ENCODE measurements at places on chromosomes 5 and 9.

- no peak for DNase-seq
Measured at GRCh38 chr5:10859393-10860195, 98.6 kb upstream of the DAP start.

GRCh38 chr5:60223342-60223741 is 329.8 kb upstream of the PDE4D start:
- no peak for DNase-seq

GRCh38 chr9:16191691-16192402 is 639.0 kb downstream of the CCDC171 start:
- DNase-seq: peak; percentile 76

DNA sequence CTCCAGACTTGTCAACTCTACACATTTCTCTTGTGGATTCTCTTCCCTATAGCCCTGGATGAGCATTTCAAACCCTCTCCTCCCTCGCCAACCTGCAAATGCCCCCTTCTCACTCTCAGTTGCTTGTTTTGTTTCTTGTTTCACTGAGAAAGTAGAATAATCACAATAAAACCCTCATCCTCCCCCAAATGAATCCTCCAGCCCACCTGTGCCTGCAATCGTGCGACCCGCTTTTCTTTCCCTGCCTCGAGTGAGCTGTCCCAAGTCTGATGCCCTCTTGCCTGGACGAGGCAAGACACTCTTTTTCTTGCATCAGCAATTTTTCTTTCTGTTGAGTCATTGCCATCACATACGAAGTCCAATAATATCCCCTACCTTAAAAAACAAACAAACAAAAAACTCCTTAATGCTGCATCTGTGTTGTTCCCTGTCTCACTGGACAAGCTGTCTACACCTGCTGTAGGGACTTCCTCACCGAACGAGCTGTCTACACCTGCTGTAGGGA is 3.7 kb upstream of the CACNA1B start:
- no peak for DNase-seq

GRCh38 chr9:5449521-5450358 is 602 bp upstream of the CD274 start:
- peak; percentile 20 for DNase-seq

GRCh38 chr5:159743234-159743633 is 173.0 kb upstream of the ADRA1B start:
- DNase-seq: no peak

DNA sequence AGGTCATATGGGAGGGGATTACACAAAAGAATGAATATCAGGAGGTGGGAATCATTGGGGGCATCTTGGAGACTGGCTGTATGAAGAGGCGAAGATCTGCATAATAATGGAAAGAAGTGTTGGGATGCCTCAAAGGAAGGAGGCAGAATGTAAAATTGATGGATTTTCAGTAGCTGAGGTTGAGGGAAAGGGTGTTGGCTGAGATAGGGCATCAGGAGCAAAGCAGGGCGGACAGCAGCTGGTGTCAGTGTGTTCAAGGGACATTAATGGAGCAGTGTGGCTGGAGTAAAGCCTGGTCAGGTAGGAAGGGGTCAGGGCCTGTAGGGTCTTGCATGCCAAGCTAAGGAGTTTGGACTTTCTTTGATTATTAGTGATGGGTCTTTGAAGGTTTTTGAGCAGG is 65.2 kb upstream of the TNFAIP8 start:
- DNase-seq: no peak

- no peak for DNase-seq
Measured at GRCh38 chr5:77771452-77771851, 4.7 kb downstream of the TBCA start.

- DNase-seq: no peak
Measured at GRCh38 chr9:13502484-13502883, 223.0 kb upstream of the MPDZ start.

DNA sequence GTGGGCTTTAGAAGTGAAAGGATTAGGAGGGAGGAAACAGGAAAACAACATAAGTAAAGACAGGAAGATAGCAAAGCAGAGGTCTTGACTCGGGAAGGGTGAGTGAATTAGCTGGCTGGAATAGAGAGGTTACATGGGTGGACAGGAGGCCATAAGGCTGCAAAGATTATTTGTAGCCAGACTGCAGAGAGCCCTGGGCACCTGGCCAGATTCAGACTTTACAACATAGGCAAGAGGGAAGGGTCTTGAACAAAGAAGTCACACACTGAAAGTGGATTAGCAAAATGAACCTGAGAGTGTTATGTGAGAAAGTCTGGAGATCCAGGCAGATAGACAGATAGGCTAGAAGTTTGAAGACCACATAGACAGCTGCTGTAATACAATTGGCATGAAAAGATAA is 29.7 kb upstream of the CER1 start:
- peak; percentile 4 for DNase-seq

- DNase-seq: no peak
Measured at GRCh38 chr9:98894171-98894570, 49.5 kb upstream of the COL15A1 start.

GRCh38 chr5:127586066-127586770 is 62.7 kb upstream of the CTXN3 start:
- DNase-seq: no peak

- DNase-seq: no peak
Measured at GRCh38 chr9:83701286-83701685, 6.5 kb downstream of the UBQLN1 start.
